NCI-H1436 (cell line): ENCODE measurements at places on chromosomes 12 and 14.

- no peak for DNase-seq
Measured at GRCh38 chr14:23525611-23526010, 26.0 kb downstream of the ZFHX2 start.

- DNase-seq = no peak
Measured at GRCh38 chr14:100677152-100677551, 49.5 kb upstream of the DLK1 start.

DNA sequence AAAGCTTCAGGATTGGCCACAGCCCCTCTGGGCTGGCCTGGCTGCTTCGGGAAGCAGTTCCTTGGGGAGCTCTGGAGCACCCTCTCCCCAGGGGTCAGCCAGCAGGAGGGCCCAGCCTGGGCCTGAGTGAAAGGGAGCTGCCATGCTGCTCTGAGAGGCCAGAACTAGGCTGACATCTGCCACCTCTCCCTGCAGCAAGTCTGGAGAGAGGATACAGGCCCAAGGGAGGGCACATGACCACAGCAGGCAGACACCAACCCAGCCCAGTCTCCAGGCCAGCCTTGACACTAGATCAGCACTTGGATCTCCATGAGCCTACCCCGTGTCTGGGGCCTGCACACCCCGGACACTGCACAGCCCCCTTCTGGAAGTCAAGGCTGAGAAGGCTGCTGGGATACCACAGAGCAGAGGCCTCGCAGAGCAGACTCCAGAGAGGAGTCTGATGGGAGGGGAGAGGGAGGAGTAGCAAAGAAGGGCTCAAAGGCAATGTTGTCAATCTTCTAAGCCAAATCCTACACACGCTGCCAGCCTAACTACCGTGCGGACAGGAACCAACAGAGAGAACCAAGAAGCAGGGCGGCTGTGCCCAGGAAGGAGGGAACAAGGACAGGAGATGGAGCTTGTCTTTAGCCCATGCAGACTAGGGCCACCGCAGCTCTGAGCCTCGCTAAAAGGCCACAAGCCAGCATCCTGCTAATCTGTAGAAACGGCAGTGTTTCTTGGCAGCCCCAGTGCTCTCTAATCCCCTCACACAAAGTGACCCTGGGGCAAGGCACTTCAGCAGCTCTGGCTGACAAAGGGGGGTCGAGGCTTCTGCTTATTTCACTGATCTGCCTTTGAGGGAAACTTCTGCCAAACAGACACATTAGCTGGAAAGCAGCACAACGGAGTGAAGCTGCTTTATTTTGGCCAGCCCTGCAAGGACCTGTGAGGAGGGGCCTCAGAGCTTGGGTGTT is 12.9 kb downstream of the COL2A1 start:
- DNase-seq = no peak

DNA sequence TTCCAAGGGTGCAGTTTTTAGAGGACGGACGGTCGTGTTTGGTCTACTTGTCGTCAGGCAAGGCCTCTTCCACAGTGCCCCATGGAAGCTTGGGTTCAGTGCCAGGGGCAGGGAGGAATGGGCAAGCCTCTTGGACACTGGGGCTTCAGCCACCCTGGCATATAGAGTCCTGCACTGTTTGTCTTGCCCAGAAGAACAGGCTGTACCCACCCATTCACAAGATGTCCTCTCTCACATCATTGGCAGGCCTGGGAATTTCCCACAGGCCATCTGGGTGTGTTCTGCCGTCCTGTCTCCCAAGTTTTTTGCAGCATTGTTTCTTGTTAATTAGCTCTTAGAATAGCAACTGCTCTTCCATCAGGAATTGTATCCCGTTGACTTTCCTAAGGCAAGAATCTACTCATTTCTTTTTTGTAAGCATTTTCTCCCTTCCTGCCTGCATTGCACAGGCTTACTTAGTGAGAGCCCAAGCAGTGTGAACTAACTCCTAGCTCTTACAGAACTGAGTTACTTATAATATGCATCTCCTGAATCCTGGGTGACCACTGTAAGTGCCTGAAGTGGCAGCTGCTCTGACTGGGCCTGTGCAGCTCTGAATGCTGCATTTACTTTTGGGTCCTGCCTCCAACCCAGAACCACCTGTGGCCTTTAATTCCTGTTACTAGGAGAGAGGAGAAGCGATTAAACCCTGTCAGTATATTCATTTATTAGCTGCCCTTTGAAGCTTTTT is 149.4 kb upstream of the HIF1A start:
- no peak for DNase-seq
